ENCODE measurements at places on chromosomes 3 and 15.

DNA sequence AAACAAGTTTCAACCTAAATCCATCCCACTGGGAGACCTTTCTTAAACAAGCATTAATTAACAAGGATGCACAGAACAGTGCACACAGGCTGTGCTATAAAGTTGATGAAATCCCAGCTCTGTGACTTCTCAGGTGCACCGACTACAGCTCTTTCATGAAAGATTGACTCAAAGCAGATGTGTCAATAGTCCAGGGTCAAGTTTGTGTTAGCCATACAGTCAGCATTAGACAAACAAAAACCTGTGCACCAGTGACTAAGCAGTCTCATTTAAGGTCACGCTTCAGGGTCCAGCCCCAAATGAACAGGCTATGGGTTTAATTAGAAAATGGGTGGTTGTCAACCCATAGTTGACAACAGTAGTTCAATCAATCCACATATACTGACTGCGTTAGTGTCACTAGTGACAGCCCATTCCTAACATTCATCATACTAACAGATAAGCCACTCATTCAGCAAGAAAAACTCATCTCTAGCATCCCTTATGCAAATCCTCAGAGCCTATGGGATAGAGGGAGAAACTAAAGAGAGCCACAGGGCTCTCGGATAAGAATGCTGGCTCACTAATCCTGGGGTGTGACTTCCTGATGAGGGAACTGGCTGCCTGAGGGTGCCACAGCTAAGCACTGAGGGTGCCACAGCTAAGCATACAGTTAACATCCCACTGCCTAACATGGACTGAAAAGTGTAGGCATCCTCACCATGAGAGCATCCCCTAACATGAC, 84.1 kb downstream of the WNT5A start:
- H3K4me1 ChIP-seq: no peaks in the 10 kb centered on the region
- no peak overlapping the region for H3K4me3 ChIP-seq
- H3K27me3 ChIP-seq: no peaks in the 10 kb centered on the region
- no peak for DNase-seq
- H3K36me3 ChIP-seq: no peaks in the 10 kb centered on the region

- no peak for DNase-seq
- no peak overlapping the region for H3K4me3 ChIP-seq
- peaks cover 18% of the 10 kb centered on the region for H3K4me1 ChIP-seq
These were observed 413.5 kb downstream of the TIGIT start for GRCh38 chr3:114707252-114707860.

DNA sequence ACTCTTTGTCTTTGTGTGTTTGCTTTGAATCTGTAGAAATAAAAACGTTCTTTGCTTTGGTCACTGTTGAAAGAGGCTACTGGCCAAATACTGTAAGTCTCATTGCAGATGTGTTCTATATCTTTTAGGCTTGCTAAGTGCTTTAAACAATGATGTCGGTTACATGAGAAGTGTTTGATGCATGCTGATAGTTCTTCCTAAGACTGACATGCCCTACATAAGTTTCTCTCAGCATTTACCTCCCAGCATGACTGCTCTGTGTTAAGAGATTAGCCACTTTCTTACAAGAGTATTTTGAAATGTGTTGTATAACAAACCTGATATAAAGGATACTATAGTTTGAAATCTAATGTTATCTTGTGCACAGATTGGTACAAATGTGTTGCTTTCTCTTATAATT, 1088.7 kb downstream of the NSUN3 start:
- DNase-seq: no peak
- no peaks in the 10 kb centered on the region for H3K27me3 ChIP-seq
- no peak overlapping the region for H3K4me3 ChIP-seq
- no peaks in the 10 kb centered on the region for H3K36me3 ChIP-seq
- no peak overlapping the region for H3K27ac ChIP-seq
- H3K4me1 ChIP-seq: no peaks in the 10 kb centered on the region

DNA sequence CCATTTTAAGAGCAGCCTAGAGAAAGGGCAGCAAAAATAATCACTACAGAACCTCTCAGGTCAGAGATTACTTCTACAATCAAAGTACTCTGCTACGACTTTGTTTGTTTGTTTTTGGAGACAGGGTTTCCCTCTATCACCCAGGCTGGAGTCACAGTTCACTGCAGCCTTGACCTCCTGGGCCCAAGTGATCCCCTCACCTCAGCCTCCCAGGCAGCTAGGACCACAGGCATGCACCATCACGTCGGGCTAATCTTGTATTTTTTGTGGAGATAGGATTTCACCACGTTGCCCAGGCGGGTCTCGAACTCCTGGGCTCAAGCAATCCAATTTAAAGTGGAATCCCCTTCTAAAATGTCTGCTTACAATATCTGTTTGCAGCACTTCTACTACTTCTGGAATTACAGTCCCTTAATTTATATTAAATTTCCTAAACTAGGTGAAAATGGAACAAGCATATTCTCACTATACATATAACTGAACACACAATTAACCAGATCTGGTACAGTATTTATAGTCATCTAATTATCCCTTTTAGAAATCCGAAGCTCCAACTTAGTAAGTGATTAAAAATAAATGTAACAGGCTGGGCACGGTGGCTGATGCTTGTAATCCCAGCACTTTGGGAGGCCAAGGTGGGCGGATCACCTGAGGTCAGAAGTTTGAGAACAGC, 4.4 kb downstream of the UACA start:
- no peak overlapping the region for H3K4me3 ChIP-seq
- H3K27ac ChIP-seq: no peak overlapping the region
- H3K27me3 ChIP-seq: no peaks in the 10 kb centered on the region
- H3K4me1 ChIP-seq: peaks cover 34% of the 10 kb centered on the region
- no peak for DNase-seq
- no peaks in the 10 kb centered on the region for H3K36me3 ChIP-seq

DNA sequence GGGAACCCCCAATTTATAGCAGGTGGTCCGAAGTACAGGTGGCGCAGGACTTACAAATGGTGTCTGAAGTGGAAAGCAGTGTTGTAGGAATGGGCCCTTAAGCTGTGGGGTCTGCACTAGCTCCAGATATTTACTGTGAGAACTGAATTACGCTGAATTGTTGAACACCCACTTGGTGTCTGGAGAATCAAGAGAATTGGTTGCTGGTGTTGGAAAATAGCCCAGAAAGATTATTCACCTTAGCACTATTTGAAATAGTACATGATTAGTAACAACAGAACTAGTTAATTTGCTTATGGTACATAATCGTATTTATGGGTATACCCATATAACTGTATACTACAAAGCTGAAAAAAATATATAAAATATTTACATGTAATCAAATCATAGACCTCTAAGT, 64.8 kb downstream of the ADAM10 start:
- no peaks in the 10 kb centered on the region for H3K27me3 ChIP-seq
- DNase-seq: no peak
- no peak overlapping the region for H3K4me3 ChIP-seq
- peaks cover 5% of the 10 kb centered on the region for H3K36me3 ChIP-seq

GRCh38 chr15:26628879-26629529, 143.9 kb downstream of the GABRB3 start:
- no peaks in the 10 kb centered on the region for H3K36me3 ChIP-seq
- H3K27ac ChIP-seq: no peak overlapping the region
- H3K27me3 ChIP-seq: no peaks in the 10 kb centered on the region
- peak overlapping the region; percentile 30 for H3K4me3 ChIP-seq

DNA sequence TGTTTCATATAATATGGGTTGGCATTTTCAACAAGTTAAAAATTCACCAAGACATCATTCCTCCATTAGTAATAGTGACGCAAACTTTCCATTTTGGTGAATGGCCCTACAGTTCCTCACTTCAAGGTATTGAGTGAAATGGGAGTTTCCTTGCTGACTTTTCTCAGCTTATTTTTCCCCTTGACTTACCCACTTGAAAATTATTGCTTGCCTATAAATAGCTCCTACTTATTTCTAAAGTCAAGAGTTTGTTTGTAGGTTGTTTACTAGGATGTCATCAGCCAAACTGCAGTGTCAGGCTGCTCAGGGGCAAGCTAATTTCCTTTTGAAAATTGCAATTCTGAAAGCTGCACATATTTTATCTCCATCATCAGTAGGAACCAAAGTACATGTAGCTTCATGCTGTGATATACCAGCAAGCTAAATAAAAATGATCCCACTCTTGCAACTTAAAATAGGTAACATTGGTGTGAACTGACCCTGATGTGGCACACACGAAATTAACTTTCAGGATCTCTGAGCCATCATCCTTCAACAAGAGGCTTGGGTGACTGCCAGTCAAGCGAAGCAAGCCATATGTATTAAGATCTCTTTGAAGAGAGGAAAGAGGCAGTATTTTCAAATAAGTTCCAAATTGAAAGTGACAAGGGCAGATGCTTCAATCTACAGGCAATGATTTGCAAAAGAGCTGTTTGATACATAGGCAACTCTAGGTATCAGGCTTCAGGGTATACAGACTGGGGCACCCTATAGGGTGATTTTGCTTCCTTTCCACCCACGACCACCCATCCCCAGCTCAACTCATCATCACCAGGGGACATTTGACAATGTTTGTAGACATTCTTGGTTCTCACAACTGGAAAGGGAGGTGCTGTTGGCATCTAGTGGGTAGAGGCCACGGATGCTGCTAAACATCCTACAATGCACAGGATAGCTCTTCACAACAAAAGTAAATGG, 66.8 kb upstream of the RASGRP1 start:
- no peaks in the 10 kb centered on the region for H3K4me1 ChIP-seq
- H3K27ac ChIP-seq: no peak overlapping the region
- no peak overlapping the region for H3K4me3 ChIP-seq
- H3K27me3 ChIP-seq: no peaks in the 10 kb centered on the region

GRCh38 chr3:185210621-185211142, 43.2 kb downstream of the EHHADH start:
- H3K27me3 ChIP-seq: no peaks in the 10 kb centered on the region
- H3K4me3 ChIP-seq: no peak overlapping the region
- no peak for DNase-seq

DNA sequence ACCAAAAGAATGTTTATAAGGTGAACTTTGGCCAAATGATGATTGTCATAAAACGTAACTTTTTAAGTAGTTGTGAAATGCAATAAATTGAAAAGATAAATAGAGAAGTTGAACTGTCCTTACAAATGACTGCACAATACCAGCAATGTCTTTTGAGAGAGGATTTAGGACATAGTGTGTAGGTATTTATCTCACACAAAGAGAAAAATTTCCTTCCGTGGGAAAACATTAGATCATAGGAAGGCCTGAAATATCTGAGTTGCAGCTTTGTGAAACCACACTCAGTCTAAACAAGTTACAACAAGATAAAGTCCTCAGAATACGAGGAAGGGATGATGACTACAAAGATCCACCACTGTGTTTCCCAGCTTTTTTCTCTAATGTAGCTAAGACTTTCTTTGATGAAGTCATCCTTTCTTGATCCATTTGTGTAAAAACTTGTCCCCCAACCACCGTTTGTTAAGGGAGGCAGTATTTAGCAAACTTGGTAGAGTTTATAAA, 16.0 kb downstream of the ROBO2 start:
- H3K27me3 ChIP-seq: no peaks in the 10 kb centered on the region
- no peak for DNase-seq
- no peaks in the 10 kb centered on the region for H3K36me3 ChIP-seq
- no peak overlapping the region for H3K27ac ChIP-seq
- no peak overlapping the region for H3K4me3 ChIP-seq
- no peaks in the 10 kb centered on the region for H3K4me1 ChIP-seq

Data from suprapubic skin (tissue), 4 donors.